ENCODE measurements at places on chromosomes 6 and 20. TPM values are rescaled to one million over a fixed set of nuclear protein-coding genes. Genes with fewer than 3 reads are reported as not detected.

GRCh38 chr20:5393218-5393870 is 76.6 kb upstream of the PROKR2 start:
- H3K36me3 ChIP-seq: no peaks in the 10 kb centered on the region
- H3K4me1 ChIP-seq: no peaks in the 10 kb centered on the region
- no peaks in the 10 kb centered on the region for H3K27me3 ChIP-seq
- no peak overlapping the region for H3K27ac ChIP-seq
- H3K4me3 ChIP-seq: no peak overlapping the region
- DNase-seq: no peak

DNA sequence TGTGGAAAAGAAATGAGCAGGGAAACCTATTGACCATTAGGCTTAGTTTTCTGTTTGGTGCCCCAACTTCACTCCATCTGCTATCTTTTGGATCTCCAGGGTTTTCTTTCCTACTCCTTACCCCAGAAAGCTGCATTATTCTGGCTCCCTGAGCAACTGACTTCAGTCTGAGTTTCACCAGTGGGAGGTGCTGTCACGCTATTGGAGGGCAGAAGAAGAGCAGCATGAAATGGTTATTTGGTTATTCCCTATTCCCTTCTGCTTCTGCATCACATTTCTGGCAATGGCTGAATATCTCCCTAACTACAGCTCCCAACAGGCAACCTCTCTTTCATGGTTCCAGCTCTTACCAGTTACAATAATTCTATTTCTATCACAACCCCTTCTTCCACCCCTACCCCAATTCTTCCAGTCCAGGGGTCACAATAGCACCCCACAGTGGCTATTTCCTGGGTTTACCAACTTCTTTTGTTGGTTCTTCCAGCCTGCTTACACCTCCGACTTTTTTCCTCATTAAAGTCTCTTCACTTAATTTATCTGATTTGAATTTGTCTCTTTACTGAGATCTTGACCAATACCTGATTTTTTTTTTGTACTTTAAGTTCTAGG is 311.5 kb downstream of the PLCB1 start:
- no peaks in the 10 kb centered on the region for H3K4me1 ChIP-seq
- no peaks in the 10 kb centered on the region for H3K27me3 ChIP-seq
- H3K4me3 ChIP-seq: no peak overlapping the region
- H3K36me3 ChIP-seq: no peaks in the 10 kb centered on the region
- no peak overlapping the region for H3K27ac ChIP-seq
- DNase-seq: no peak

DNA sequence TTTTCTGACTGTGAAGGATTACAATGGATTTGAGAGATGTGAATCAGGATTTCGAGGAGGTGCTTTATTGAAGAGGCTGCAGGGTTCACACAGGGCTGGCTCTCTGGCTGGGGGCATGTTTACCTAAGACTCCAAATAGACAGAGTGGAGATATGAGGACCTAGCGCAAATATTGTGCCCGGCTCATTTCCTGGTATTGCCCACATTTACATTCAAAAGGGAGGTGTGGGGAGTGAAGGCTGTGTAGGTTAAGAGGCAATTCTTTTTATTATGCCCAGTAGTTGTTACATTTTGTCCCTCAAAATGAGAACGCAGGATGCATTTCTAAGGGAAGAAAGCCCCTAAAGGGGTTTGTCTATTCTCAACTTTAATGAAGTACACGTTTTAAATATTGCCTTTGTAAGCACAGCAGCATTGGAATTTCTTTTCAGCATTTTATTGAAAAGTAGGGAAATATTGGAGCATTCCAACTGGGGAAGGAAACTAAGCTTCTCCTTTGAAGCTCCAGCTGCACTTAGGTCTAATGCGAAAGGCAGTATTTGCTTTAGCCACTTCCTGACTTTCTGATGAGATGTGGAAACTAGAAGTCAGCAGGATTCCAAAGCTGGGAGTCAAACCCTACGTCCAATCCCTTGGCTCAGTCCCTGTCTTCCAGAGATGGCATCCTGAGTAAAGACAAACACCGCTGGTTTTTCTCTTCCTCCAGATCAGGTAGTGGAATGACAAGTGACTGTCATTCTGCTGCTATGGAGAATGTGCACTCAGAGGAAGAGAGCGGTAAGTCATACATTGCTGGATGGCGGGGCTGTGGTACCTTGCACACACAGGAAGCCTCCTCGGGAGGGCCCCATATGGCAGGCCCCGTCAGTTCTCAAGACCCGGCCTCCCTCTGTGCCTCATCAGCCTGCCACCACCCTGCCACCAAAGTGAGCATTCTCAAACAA is 70.7 kb downstream of the MYB start:
- H3K4me1 ChIP-seq: no peaks in the 10 kb centered on the region
- DNase-seq: peak; percentile 63
- no peak overlapping the region for H3K4me3 ChIP-seq
- H3K27me3 ChIP-seq: no peaks in the 10 kb centered on the region
- H3K27ac ChIP-seq: no peak overlapping the region
- no peaks in the 10 kb centered on the region for H3K36me3 ChIP-seq

GRCh38 chr6:129597023-129597713 is 112.8 kb downstream of the ARHGAP18 start:
- no peak overlapping the region for H3K27ac ChIP-seq
- DNase-seq: no peak
- no peaks in the 10 kb centered on the region for H3K27me3 ChIP-seq
- H3K4me3 ChIP-seq: no peak overlapping the region
- peaks cover 2% of the 10 kb centered on the region for H3K36me3 ChIP-seq
- peaks cover 5% of the 10 kb centered on the region for H3K4me1 ChIP-seq

DNA sequence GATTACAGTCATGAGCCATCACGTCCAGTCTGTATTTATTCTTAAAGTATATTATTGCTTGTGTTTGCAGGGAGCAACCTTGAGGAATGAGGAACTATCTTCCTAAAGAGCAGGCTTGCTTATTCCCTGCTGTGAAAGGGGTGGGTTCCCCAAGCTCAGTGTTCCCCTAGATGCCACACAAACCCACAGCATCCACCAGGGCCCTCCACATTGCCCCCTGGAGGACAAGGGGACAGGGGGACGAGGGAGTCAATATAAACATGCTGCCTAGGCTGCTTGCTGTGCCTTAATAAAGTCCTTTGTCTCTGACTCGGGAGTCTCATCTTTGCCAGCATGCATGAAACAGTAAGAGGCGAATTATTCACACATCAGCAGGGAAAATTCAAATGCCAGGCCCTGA is 8.0 kb upstream of the IDH3B start:
- H3K4me1 ChIP-seq: no peaks in the 10 kb centered on the region
- no peaks in the 10 kb centered on the region for H3K27me3 ChIP-seq
- no peak overlapping the region for H3K27ac ChIP-seq
- H3K4me3 ChIP-seq: no peak overlapping the region

- no peaks in the 10 kb centered on the region for H3K27me3 ChIP-seq
- H3K27ac ChIP-seq: no peak overlapping the region
- H3K4me3 ChIP-seq: no peak overlapping the region
These were observed 38.7 kb downstream of the GSS start for GRCh38 chr20:34916774-34917354.

DNA sequence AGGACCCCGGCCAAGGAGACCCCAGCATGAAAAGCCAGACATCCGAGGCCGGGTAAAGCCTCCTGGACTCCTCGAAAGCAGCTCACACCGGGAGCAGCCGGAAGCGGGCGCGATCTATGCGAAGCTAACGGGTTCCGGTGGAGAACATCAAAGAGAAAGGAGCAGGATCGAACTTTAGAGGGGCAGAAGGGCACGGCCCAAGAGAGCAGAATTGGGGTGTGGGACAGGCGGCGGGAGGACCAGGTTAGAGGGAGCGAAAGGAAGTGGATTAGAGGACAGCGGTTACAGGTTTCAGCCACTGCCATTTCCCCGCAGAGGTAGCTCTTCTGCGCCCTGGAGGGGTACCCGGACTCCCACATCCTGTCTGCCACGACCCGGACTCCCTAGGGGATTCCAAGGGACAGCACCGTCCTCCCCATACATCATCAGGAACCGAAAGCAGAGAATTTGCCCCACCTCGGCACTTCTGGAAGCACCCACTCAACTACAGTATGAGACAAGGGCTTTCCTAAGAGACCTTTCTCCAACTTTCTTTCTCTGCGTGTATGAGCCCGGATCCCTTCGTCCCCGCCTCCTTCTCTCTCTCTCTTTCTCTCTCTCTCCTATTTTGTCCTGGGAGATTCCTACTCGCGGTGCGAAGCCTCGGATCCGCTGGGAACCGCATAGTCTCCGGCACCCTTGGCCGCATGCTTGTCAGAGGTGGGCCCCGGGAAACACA is 507 bp upstream of the VGLL2 start:
- no peak overlapping the region for H3K27ac ChIP-seq
- H3K27me3 ChIP-seq: peaks cover 67% of the 10 kb centered on the region
- H3K4me3 ChIP-seq: peak overlapping the region; percentile 13
- H3K4me1 ChIP-seq: peaks cover 3% of the 10 kb centered on the region
- no peaks in the 10 kb centered on the region for H3K36me3 ChIP-seq

DNA sequence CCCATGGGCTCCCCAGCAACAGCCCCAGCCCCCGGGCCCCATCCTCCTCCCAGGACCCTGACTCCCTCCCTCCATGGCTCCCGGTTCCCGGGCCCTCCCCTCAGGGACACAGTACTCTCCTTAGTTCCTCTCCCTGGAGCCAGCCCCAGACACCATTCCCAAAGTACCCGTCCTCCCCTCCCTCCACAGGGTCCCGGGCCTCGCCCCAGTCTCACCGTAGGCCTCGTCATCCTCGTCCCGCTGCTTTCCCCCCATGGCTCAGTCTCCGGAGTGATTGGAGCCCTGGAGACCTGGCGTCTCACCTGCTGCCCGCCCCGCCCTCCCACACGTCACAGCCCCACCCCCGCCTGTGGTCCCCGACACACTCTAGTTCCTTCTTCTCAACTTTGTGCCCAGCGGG is at the start of gene SLC44A4:
Gene SLC44A4 (minus strand): TSS at position 272 of the 400 bp plus-strand sequence. CDS start 17 bp downstream, at position 255.
- peaks cover 7% of the 10 kb centered on the region for H3K4me1 ChIP-seq
- no peak within 1 kb of the TSS for H3K4me3 ChIP-seq
- peaks cover 25% of the 10 kb centered on the region for H3K36me3 ChIP-seq
- H3K27me3 ChIP-seq: no peaks in the 10 kb centered on the region
- H3K27ac ChIP-seq: no peak within 1 kb of the TSS
- DNase-seq: no peak

DNA sequence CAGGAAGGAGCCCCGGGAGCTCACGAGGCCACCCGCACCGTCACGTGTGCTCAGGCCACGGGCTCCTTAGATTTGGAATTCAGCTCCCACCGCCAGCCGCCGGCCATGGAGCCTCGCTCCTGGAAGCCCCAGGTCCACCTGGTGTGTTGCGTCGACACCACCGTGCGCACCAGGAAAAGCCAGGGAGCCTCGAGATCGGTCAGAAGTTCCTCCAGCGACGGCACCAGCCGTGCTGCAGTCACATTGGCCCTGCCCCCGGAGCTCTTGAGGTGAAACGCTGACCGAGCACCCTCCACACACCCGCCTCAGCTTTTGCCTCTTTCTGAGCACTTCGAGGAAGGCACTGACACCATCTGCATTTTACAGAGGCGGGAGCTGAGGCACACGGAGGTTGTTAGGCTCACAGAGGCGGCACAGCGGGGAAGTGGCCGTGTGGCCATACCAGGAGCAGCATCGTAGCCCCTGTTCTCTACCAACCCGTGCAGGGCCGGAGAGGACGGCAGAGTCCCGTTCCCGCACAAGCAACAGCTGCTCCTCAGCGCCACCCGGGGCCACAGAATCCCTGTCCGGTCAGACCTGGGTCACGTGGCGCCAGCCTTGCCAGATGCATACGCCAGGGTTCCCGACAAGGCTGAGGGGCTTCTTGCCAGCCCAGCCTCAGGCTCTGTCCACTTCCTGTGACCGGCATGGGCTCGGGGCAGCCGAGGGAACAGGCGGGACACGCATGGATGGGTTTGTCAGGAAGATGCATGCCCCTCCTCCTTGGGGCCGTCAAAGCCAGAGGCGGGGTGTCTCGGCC is 7.6 kb downstream of the NKAIN4 start:
- no peak overlapping the region for H3K27ac ChIP-seq
- H3K27me3 ChIP-seq: no peaks in the 10 kb centered on the region
- no peaks in the 10 kb centered on the region for H3K36me3 ChIP-seq
- H3K4me1 ChIP-seq: no peaks in the 10 kb centered on the region

GRCh38 chr6:72219536-72219935 is 333.2 kb downstream of the RIMS1 start:
- DNase-seq: peak; percentile 22
- no peak overlapping the region for H3K4me3 ChIP-seq
- no peak overlapping the region for H3K27ac ChIP-seq
- no peaks in the 10 kb centered on the region for H3K4me1 ChIP-seq
- H3K27me3 ChIP-seq: no peaks in the 10 kb centered on the region

- H3K4me3 ChIP-seq: peak within 1 kb of the TSS; percentile 80
- peaks cover 2% of the 10 kb centered on the region for H3K4me1 ChIP-seq
- no peaks in the 10 kb centered on the region for H3K27me3 ChIP-seq
- DNase-seq: peak; percentile 33
- H3K27ac ChIP-seq: peak within 1 kb of the TSS; percentile 61
These were observed at the start of gene KCNQ5 for GRCh38 chr6:72621291-72622093. KCNQ5 (plus strand) TSS chr6:72622064.

LPA gene
- total RNA-seq: not detected

CD40 gene
- total RNA-seq: 2.3 TPM

GSTA4 gene
- total RNA-seq: 54.0 TPM

LTB gene
- not detected for total RNA-seq

TFAP2D gene
- not detected for total RNA-seq

TBXT gene
- total RNA-seq: not detected

SLC22A1 gene
- total RNA-seq: 0.26 TPM

SLC22A2 gene
- not detected for total RNA-seq

All from fibroblast of lung (primary cell).